ENCODE measurements at places on chromosomes 5 and 9. TPM values are rescaled to one million over a fixed set of nuclear protein-coding genes. Genes with fewer than 3 reads are reported as not detected.
A peak's percentile ranks its signal among the peaks of the same experiment; 100 is the strongest.

DNA sequence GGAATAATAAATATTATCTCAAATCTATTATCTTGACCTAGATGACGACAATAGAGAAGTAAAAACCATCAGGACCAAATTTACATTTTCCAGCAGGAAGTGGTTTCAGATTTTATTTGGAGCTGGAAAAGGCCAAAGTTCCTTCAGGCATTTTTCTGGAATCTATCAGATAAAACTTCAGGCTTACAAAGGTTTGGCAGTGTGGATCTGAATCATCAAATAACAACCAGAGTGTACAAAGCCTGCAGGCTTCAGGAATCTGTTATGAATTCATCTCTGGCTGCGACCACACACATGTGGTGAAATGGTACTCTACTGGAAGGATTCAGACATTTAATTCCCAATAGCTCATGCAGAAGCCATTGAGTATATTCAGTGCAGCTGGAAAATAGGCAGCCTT lies 726.4 kb upstream of the GRAMD2B start:
- no peaks in the 10 kb centered on the region for H3K36me3 ChIP-seq
- no peak overlapping the region for H3K4me3 ChIP-seq

- H3K27ac ChIP-seq: no peak overlapping the region
- no peaks in the 10 kb centered on the region for H3K4me1 ChIP-seq
- no peak overlapping the region for H3K4me3 ChIP-seq
Measured at GRCh38 chr5:167458412-167458811, 833.0 kb upstream of the WWC1 start.

DNA sequence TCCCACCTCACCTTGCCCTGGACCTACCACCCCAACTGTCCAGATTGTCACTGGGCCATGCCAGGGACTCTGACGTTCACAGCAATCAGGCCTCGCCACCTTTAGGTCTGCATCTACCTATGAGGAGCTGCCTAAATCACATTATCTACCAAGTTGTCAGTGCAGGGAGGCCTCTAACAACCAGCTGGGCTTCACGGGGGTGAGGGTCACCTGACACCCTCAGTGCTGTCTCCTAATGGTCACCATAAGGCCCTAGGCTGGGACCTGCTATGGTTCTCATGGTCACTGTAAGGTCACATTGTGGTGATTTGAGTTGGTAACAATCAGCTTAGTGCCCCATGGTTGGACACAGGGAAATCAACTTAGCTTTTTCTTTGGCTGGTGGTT lies 119.2 kb upstream of the CXCL14 start:
- no peaks in the 10 kb centered on the region for H3K27me3 ChIP-seq
- no peak for DNase-seq
- H3K36me3 ChIP-seq: no peaks in the 10 kb centered on the region
- H3K4me1 ChIP-seq: no peaks in the 10 kb centered on the region

DNA sequence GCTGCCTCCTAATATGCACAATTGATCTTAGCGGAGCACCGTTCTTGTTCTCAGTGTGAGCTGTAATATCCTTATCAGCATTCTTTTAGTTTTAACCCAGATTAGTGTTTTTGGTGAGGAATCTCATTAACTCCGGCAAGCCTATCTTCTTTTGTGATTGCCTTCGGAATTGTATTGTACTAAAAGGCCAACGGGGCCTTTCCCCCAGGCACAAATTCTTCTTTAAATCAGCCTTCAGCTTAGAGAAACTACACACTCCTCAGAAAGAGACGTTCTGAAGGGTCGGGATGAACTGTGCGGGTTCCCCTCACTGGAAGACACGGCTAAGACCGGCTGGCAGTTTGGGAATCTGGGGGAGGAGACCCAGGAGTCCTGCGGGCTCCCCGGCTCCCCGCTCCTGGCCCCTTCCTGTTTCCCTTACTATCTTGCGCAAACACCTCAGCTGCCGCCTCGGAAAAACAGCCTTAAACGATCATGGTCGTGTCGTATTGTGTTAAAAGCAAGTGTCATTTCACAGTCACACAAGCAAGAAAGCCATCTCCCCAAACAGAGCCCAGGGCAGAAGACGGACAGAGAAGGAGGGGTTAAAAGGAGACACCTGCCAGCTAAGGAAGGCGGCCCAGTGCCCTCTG lies 353.1 kb upstream of the IRX2 start:
- no peaks in the 10 kb centered on the region for H3K36me3 ChIP-seq
- H3K27ac ChIP-seq: no peak overlapping the region
- H3K4me3 ChIP-seq: no peak overlapping the region
- peaks cover 5% of the 10 kb centered on the region for H3K27me3 ChIP-seq

DNA sequence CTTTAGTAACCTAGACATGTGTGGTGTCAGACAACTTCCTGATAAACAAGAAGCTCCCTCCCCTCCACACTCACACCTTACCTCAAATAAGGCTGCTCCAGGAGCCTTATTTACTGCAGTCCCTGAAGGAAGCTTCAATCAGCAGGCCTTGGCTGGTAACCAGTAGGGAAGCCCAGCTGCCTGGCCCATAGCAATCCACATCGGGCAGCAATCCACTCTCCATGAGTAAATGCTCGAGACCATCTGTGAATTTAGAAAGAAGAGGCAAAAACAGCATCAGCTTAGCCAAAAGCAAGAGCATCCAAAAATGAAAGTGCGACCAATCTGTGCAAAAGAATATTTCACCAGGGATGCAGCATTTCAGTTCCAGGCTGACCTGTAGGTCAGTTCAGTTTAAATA lies 213.3 kb upstream of the TUSC1 start:
- no peak for DNase-seq
- no peak overlapping the region for H3K4me3 ChIP-seq
- H3K27me3 ChIP-seq: no peaks in the 10 kb centered on the region

DNA sequence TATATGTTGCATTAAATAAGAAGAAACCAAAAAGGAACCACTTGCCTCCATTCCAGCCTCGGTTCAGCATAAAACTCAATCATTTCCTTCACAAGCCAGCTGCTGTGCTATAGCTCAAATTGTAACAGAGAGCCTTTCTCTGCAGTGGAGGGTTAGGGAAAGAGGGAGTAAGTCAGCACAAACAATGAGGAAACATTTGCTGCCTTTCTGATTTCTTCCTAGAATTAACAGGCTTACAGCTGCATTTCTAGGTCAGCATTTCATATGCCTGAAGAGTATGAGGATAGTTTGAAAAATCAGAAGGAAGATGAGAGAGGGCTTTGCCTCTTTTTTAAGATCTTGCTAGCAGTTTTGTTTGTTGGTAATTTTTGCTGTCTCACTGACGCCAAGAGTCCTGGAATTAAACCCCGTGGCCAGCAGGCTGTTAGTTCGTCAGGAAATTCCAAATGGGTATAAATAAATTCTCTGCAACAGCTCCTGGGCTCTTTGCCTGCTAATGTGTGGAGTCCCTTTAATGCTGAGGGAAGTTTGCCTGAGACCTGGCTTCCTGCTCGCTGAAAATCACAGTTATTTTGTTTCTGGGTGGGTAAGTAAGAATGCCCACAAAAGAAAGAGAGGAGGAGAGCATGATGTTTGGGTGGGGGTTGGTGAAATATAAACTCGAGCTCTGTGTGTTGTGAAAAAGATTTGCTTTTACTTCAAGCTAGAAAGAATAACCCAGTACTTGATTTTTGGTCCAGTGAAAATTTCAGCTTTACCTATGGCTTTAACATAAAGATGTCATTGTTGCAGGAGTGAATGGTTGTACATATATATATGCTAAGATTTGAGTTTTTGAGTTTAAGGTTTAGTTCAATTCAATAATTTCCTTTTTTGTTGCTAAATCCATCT lies 148.1 kb upstream of the DMRT1 start:
- no peak overlapping the region for H3K27ac ChIP-seq
- H3K36me3 ChIP-seq: no peaks in the 10 kb centered on the region
- H3K27me3 ChIP-seq: peaks cover 2% of the 10 kb centered on the region
- peaks cover 6% of the 10 kb centered on the region for H3K4me1 ChIP-seq
- no peak for DNase-seq

- H3K4me1 ChIP-seq: no peaks in the 10 kb centered on the region
- no peaks in the 10 kb centered on the region for H3K27me3 ChIP-seq
- no peaks in the 10 kb centered on the region for H3K36me3 ChIP-seq
Measured at GRCh38 chr5:170941788-170942187, 80.0 kb downstream of the RANBP17 start.

DNA sequence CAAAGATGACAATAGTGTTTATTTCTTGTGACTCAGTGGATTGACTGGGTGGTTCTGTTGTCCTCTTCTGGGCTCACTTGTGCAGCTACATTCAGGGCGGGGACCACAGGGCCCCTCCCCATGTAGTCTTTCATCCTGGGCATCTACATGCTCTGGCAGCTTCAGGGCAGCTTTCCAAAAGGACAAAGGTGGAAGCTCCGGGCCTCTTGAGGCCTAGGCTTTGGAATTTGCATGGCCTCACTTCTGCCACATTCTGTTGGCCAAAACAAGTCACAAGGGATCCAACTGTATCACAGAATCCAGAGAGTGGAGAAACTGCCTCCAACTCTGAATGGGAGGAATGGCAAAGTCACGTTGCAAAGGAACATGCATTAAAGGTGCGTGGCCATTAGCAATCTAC lies 64.3 kb downstream of the ARHGAP26 start:
- no peak for DNase-seq
- no peak overlapping the region for H3K27ac ChIP-seq
- H3K36me3 ChIP-seq: peaks cover 5% of the 10 kb centered on the region
- H3K27me3 ChIP-seq: no peaks in the 10 kb centered on the region
- H3K4me1 ChIP-seq: peaks cover 29% of the 10 kb centered on the region
- no peak overlapping the region for H3K4me3 ChIP-seq

- no peak overlapping the region for H3K4me3 ChIP-seq
- no peak overlapping the region for H3K27ac ChIP-seq
- H3K4me1 ChIP-seq: no peaks in the 10 kb centered on the region
Measured at GRCh38 chr5:125452991-125453390, 706.6 kb upstream of the ZNF608 start.

- DNase-seq: no peak
- H3K27me3 ChIP-seq: peaks cover 15% of the 10 kb centered on the region
- peaks cover 10% of the 10 kb centered on the region for H3K4me1 ChIP-seq
- H3K4me3 ChIP-seq: no peak overlapping the region
- H3K27ac ChIP-seq: no peak overlapping the region
Measured at GRCh38 chr5:122719991-122720746, 54.7 kb upstream of the SNX2 start.

DNA sequence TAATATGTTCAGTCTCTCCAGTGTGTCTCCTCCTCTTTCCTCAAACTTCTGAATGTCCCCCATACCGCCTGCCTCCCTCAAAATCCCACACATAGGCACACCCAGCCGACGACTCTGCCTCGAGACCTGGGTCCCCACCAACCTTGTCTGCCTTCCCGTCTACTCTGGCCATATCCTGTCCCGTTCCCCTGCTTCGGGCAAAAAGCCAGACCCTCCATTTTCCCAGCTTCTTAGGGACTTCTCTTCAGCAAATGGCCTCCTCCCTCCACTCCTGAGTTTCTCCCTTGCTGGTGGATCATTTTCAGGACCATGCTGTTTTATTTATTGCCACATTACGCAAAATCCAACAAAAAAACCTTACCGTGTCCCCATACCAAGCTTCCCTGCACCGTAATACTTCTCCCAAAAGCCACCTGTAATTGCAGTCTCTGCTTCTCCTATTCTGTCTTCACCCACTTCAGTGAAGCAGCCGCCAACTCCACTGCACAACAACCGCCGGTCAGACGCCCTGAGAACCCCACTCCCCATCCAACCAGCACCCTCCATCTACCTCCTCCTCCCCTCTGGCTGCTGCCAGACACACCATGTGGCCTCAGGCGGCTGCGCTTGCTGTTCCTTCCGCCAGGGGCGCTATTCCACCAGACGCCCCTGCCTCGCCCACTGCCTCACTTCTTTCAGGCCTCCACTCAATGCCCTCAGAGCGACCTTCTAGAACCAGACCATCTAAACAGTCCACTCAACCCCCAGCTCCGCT lies 117.0 kb downstream of the TRPM6 start:
- H3K36me3 ChIP-seq: no peaks in the 10 kb centered on the region
- peak overlapping the region; percentile 48 for H3K27ac ChIP-seq
- no peak overlapping the region for H3K4me3 ChIP-seq
- H3K4me1 ChIP-seq: peaks cover 16% of the 10 kb centered on the region
- DNase-seq: peak; percentile 36
- H3K27me3 ChIP-seq: peaks cover 10% of the 10 kb centered on the region

GRCh38 chr9:33164138-33164809 lies 2.9 kb downstream of the B4GALT1 start:
- H3K27ac ChIP-seq: peak overlapping the region; percentile 70
- no peaks in the 10 kb centered on the region for H3K27me3 ChIP-seq
- H3K4me3 ChIP-seq: peak overlapping the region; percentile 79
- H3K36me3 ChIP-seq: peaks cover 18% of the 10 kb centered on the region

DNA sequence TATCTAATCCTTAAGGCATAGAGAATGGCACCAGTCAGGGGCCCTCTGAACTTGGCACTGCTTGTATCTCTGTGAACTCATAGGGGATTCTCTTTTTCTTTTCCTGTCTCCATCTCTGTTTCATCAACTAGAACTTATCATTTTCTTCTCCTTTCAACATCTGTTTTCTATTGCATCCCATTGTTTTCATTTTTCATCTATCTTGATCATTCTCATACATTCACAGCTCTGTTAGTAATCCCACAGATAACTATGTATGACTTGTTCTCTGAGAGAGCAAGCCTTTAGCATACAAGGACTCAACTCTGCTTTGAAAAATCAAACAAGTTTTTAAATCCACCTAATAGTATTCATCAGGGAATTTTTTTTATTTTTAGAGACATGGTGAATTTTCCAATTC lies 264.3 kb downstream of the ARRDC3 start:
- no peaks in the 10 kb centered on the region for H3K36me3 ChIP-seq
- no peak overlapping the region for H3K4me3 ChIP-seq
- peaks cover 5% of the 10 kb centered on the region for H3K27me3 ChIP-seq
- no peak for DNase-seq

DNA sequence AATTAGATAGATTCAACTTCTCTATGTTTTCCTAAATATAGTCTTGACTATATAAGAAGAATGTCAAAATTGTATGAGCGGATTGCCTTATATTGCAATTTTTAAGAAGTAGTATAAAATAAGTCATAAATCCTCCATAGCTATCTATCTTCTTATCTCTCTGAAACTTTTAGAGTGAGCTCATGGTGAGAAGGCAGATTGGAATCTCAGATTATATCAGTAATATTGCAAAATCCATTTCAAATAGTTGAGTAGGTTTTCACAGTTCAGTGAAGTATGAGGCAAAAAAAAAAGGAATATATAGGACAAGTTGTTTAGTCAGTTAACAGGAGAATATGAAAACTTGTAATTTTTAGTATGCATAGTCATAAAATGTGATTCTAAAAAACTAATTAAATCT lies 156.4 kb downstream of the FAM174A start:
- H3K27ac ChIP-seq: no peak overlapping the region
- H3K27me3 ChIP-seq: peaks cover 6% of the 10 kb centered on the region
- peaks cover 16% of the 10 kb centered on the region for H3K4me1 ChIP-seq
- no peak for DNase-seq

GRCh38 chr9:33109097-33109496 lies 32.6 kb upstream of the SMU1 start:
- DNase-seq: no peak
- H3K27me3 ChIP-seq: no peaks in the 10 kb centered on the region
- peaks cover 31% of the 10 kb centered on the region for H3K36me3 ChIP-seq
- no peak overlapping the region for H3K4me3 ChIP-seq

GRCh38 chr9:6910032-6910431 lies 152.3 kb downstream of the KDM4C start:
- H3K27ac ChIP-seq: no peak overlapping the region
- DNase-seq: no peak
- peaks cover 6% of the 10 kb centered on the region for H3K4me1 ChIP-seq
- no peak overlapping the region for H3K4me3 ChIP-seq
- H3K36me3 ChIP-seq: no peaks in the 10 kb centered on the region

GRM6 gene
- total RNA-seq: not detected

LHX2 gene
- total RNA-seq: not detected

CREBRF gene
- 8.4 TPM for total RNA-seq

STKLD1 gene
- total RNA-seq: 0.87 TPM

RACK1 gene
- total RNA-seq: 2,123 TPM

GRXCR2 gene
- not detected for total RNA-seq

PHF2 gene
- 24.6 TPM for total RNA-seq

GPSM1 gene
- 24.5 TPM for total RNA-seq

Measured in activated T-helper 2 cell treated with anti-CD3 and anti-CD28 coated beads, Interferon-gamma antibody, Interleukin-2, Interleukin-4, amounts not matched to agents 10 μg/mL and 5 μg/mL and 100 μg/mL, durations not matched to agents 14 hours and 24 hours and 36 hours (primary cell).